ENCODE measurements at places on chromosomes 12 and 14. TPM values are rescaled to one million over a fixed set of nuclear protein-coding genes. Genes with fewer than 3 reads are reported as not detected.

RIPK3 gene
- total RNA-seq, result not detected

PTPRB gene
- 1.0 TPM for total RNA-seq

DNA sequence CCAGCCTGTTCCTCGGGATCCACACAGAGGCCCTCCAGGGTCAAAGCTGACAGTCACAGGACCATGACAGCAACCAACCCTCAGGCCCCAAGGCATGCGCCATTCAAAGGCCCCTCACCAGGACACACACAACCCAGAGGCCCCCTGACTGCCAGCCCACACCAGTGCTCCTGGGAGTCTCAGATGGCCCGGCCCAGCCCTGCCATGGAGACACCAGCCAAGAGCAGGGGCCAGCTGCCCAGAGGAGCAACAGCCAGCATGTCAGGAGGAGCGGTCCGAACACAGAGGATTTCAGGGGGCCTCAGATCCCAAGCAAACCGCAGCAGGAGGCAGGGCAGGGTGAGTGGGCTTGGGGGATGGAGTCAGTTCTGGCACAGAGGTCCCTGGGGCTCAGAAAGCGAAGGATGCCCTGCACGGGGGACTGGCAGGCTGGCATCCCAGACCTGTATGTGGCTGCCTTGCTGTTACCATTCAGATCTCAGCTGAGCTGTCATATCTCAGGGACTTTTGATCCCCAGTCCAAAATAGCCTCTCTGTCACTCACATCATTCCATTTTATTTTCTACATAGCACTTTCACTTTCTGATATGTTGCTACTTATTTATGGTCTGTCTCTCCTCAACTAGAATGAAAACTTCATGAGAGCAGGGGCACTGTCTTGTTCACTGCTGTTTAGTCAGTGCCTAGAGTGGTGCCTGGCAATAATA lies 4.8 kb downstream of the TMEM229B start:
- DNase-seq, result no peak

DNA sequence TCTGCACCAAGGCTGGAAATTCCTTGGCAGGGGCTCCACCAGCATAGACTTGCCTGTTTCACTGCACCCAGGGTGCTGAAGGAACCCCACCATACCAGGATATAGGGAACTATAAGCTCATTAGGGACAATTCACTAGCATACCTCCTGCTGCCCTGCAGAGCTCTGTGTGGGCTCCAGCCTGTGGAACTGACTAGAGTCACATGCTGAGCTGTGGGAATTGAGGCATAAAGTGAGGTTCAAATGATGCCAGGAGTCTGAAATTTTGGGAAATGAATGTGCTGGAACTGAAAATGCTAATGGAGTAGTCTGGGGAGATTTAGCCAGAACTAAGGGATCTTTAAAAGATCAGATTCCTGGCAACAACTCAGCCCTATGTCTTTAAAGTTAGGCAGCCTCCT lies 7.3 kb upstream of the EMP1 start:
- DNase-seq, result no peak

DNA sequence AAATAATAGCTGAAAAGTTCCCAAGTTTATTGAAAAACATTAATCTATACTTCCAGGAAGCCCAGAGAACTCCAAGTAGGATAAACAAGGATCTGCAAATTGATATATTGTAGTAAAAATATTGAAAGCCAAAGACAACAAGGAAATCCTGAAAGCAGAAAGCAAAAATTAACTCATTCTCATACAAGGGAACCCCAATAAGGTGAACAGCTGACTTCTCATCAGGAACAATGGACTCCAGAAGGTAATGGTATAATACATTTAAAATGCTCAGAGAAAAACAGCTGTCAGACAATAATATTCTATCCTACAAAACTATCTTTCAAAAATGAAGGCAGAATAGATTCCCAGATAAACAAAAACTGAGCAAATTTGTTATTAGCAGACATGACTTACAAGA lies 138.1 kb upstream of the BMP4 start:
- DNase-seq, result no peak

- DNase-seq, result no peak
Observed at GRCh38 chr12:115691123-115691522, 586.4 kb downstream of the MED13L start.

- DNase-seq, result no peak
Observed at GRCh38 chr12:118187751-118188435, 52.0 kb downstream of the PEBP1 start.

DNA sequence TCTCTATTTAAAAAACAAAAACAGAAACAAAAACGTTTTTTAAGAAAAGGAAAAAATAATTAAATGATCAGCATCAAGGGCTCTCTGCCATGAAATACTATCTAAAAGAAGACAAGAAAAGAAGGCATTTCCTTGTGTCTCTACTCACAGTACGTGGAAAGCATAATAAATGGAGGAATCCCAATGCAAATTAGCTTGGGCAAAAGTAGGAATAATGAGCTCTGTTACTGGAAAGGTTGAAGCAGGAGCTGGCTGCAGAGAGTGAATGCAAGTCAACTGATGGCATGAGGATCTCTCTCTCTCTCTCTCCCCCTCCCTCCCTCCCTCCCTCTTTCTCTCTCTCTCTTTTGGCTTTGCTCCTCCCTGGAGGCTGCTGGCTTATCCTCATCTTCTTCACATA lies 85.9 kb downstream of the TBX3 start:
- DNase-seq, result no peak

- DNase-seq, result no peak
Observed at GRCh38 chr12:66612090-66612775, 66.6 kb downstream of the GRIP1 start.

DNA sequence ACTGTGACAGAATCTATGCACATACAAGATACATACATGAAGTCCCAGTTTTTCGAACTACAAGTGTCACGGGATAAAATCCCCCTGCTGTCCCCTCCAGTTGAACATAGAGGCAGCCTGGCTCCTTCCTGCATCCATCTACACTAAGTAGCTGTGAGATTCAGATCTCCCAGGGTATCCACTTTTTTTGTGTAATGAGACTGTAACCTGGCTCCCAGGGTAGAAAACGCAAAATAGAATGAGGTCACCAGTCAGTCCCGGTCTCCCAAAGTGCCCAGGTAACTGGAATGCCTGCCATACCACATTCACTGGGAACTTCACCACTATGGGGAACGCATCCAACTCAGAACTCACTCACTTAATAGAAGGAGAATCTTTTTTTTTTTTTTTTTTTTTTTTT lies 67.8 kb downstream of the TMCC3 start:
- DNase-seq, result no peak

TMCC3 gene
- total RNA-seq, result 0.09 TPM

GRCh38 chr14:72451054-72451972 lies 442.6 kb downstream of the DPF3 start:
- DNase-seq, result no peak

DNA sequence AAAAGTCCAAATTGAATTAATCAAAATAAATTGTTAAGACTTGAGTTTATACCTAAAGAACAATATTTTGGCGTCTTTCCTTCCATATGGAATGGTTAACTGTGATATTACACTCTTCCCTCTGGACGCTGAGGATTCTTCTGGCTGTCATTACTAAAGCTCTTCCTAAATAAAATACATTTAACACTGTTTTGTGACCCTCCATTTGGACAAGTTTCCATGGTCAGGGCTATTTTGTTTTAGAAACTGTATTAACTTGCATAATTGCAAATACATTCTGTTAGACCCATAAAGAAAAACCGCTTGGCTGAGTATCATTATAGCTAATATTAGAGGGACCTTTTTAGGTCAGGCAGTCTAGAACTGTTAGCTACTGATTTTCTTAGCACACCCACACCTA lies 87.4 kb downstream of the NAV3 start:
- DNase-seq, result no peak

GRCh38 chr12:5163661-5164060 lies 120.0 kb downstream of the KCNA5 start:
- DNase-seq, result no peak

GRCh38 chr14:44741431-44741830 lies 220.3 kb downstream of the KLHL28 start:
- DNase-seq, result no peak

DNA sequence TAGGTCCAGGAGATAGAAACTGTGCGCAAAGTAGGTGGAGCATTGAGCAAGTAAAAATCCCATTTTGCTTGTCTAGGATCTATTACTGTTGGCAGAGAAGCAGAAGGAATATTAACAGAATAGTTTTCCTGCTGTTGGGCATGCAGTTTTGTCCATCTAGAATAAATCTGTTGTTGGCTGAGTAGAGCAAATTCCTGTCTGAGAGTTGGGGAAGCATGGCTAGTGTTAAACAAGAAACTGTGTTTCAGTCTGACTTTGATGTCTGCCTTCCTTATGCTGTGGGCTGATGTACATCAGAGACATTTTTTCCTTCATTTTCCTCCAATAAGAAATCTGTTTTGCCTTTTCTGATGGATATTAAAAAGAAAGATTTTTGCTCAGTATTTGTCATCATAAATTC lies 98.2 kb downstream of the RAD52 start:
- no peak for DNase-seq

DNA sequence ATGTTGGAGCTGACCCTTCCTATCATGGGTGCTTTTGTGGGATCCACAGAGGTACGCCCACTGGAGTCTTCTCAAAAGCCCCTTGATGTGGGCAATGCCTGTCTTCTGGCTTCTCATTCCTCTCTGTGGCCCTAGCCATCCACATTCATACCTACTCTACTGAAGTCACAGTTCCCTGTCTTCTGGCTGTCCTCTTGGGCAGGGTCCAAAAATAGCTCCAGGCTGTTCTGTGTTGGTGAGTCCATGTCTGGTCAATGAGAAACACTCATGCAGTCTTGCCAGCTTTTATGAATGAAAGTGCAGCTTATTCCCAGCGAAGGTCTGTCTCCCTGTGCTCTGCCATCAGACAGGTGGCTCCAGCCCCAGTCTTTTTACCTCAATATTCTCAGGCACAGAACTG lies 135.9 kb upstream of the MDM1 start:
- DNase-seq, result no peak

GRCh38 chr12:113242026-113242418 lies 20.8 kb downstream of the TPCN1 start:
- no peak for DNase-seq

TC2N gene
- 13.0 TPM for total RNA-seq

GRCh38 chr14:104563742-104564615 lies 15.6 kb upstream of the C14orf180 start:
- DNase-seq, result peak; percentile 72

DNA sequence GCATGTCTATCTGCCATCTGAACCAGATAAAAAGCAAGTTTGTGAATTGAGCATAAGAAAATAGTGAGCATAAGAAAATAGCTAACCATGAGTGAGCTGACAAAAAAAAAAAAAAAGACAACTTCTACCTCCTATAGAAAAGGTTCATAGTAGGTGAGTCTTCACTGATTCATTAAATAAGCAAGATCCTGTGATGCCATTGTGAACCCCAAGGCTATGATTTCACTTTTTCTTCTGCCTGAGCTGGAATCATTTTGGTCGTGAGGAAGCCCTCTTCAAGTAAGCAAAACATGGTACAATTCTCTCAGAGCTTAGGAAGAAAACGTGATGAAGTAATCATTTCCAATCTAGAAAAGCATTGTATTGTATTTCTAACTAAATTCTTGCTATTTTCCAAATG lies 1.2 kb downstream of the PIK3C2G start:
- no peak for DNase-seq

GRCh38 chr14:102418853-102419240 lies 56.1 kb downstream of the TECPR2 start:
- DNase-seq, result no peak

DNA sequence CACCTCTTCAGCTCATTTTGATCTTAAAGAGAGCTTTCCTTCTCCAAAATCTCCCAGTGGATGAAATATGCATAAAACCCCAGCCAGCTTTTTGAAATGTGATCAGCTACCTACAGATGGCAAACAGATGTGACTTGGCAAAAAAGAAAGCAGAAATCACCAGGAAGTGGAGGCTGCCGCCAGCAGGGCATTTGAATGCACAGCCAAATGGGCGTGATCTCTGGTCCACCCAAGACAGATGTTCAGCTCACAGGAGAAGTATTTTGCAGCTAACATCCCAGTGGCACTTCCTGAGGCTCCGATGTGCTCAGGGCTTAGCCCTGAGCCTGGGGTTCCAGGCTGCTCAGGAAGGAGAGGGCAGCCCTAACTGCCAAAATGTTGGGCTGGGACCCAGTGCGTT lies 78.3 kb downstream of the LGMN start:
- DNase-seq, result no peak
